ENCODE measurements at places on chromosomes 2 and 18. TPM values are rescaled to one million over a fixed set of nuclear protein-coding genes. Genes with fewer than 3 reads are reported as not detected.

Gene GRP
- 2.2 TPM for total RNA-seq

Gene EVX2
- not detected for total RNA-seq

Gene RNPEPL1
- total RNA-seq = 6.8 TPM

Gene MRPL30
- total RNA-seq = 61.4 TPM

Gene HOXD4
- total RNA-seq = 6.6 TPM

Gene PROM2
- total RNA-seq = 2.0 TPM

Gene SERPINB3
- total RNA-seq = not detected

Gene TMEM37
- total RNA-seq = 2.5 TPM

Gene EPB41L3
- 99.9 TPM for total RNA-seq

Gene ONECUT2
- 14.6 TPM for total RNA-seq

Gene TIA1
- 110 TPM for total RNA-seq

Gene RAB6C
- 0.14 TPM for total RNA-seq

Gene SUMO1
- 128 TPM for total RNA-seq

Gene ERICH2
- total RNA-seq = 2.6 TPM

Gene GPR35
- total RNA-seq = 0.45 TPM

Gene PLCD4
- total RNA-seq = 2.5 TPM

Gene ANKZF1
- total RNA-seq = 34.5 TPM

Gene ASB18
- total RNA-seq = 2.4 TPM

Gene SLC4A3
- 2.1 TPM for total RNA-seq

Gene IL36G
- total RNA-seq = not detected

Gene CFAP65
- total RNA-seq = 0.67 TPM

Gene POTEI
- total RNA-seq = 0.16 TPM

Gene PTPRM
- total RNA-seq = 88.5 TPM

Gene TMEM150A
- 13.0 TPM for total RNA-seq

All from motor neuron (in vitro differentiated cells).